ENCODE measurements at places on chromosomes 2 and 18.

GRCh38 chr2:48439102-48439501, 90.9 kb upstream of the STON1 start:
- no peaks in the 10 kb centered on the region for H3K27me3 ChIP-seq
- no peak for DNase-seq
- peaks cover 7% of the 10 kb centered on the region for H3K4me1 ChIP-seq
- no peak overlapping the region for H3K27ac ChIP-seq
- no peak overlapping the region for H3K4me3 ChIP-seq
- peaks cover 2% of the 10 kb centered on the region for H3K36me3 ChIP-seq

GRCh38 chr2:143254110-143254509, 124.9 kb downstream of the ARHGAP15 start:
- DNase-seq: no peak
- no peaks in the 10 kb centered on the region for H3K36me3 ChIP-seq
- no peak overlapping the region for H3K4me3 ChIP-seq
- peaks cover 3% of the 10 kb centered on the region for H3K27me3 ChIP-seq
- no peak overlapping the region for H3K27ac ChIP-seq

DNA sequence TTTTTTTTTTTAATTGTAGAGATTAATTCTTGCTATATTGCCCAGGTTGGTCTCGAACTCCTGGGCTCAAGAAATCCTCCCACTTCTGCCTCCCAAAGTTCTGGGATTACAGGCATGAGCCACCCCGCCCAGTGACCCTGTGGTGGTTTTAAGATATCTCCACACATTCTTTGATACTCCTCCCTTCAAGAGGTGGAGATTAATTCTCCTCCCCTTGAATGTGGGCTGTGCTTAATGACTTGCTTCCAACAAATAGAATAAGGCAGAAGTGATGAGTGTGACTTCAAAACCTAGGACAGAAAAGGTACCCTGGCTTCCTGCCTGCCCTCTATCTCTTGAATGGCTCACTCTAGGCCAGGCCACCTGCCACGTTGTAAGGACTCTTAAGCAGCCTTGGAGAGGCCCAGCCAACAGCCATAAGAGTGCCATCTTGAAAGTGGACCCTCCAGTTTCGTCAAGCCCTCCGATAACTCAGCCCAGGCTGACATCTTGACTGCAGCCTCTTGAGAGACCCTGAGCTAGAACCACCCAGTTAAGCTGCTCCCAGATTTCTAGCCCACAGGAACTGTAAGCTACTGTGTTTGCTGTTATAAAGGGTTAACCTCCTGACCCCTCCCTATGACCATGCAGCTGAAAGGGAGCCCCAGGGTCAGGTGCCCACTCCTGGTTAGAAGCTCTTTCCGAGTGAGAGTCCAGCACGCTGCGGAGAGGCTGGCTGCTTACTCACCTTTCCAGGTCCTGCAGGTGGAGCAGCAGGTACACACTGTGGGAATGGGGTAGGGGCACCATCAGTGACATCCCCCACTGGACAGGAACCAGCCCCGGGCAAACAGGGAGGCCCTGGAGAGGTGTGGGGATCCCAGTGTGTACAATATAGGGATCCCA, 27.6 kb downstream of the MRPL35 start:
- no peak overlapping the region for H3K27ac ChIP-seq
- no peak for DNase-seq
- no peak overlapping the region for H3K4me3 ChIP-seq
- no peaks in the 10 kb centered on the region for H3K4me1 ChIP-seq
- H3K27me3 ChIP-seq: no peaks in the 10 kb centered on the region

- no peaks in the 10 kb centered on the region for H3K36me3 ChIP-seq
- H3K27ac ChIP-seq: no peak overlapping the region
- no peaks in the 10 kb centered on the region for H3K4me1 ChIP-seq
- no peak for DNase-seq
- no peak overlapping the region for H3K4me3 ChIP-seq
- no peaks in the 10 kb centered on the region for H3K27me3 ChIP-seq
These were observed 216.5 kb upstream of the NRP2 start for GRCh38 chr2:205465791-205466190.

DNA sequence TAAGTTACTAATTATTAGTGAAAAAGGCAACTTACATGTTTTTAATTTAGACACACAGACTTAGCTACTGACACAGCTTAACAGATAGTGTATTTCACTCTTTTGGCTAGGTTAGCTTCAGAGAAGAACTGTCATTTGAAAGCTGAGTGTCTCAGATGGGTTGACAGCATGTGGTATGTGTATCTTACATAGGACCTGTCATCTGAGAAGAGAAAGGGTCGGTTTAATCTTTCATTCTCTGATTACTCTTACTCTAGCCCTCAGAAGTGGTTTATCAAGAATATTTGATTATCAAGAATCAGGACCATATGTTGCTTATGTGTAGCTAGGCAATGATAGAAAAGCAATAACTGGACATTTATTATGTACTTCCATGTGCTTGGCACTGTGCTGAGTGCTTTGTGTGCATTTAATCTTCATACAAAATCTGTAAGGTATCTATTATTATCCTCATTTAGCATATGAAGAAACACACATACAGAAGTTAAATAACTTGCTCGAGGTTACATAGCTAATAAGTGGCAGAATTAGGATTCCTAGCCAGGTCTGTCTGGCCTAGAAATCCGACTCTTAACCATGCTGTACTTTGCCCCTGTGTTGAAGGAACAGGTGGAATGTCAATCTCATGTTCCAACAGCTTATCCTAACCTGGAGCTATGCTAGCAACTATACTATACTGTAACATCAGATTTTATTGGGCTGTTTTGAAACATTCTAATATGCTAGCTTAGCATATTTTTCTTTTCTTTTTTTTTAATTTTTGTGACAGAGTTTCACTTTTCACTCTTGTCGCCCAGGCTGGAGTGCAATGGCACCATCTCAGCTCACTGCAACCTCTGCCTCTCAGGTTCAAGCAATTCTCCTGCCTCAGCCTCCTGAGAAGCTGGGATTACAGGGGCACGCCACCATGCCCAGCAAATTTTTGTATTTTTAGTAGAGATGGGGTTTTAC, 28.4 kb downstream of the CFLAR start:
- no peaks in the 10 kb centered on the region for H3K4me1 ChIP-seq
- no peak for DNase-seq
- H3K36me3 ChIP-seq: peaks cover 6% of the 10 kb centered on the region
- no peak overlapping the region for H3K4me3 ChIP-seq
- H3K27ac ChIP-seq: no peak overlapping the region
- H3K27me3 ChIP-seq: no peaks in the 10 kb centered on the region

GRCh38 chr18:3012136-3013023, 564 bp downstream of the LPIN2 start:
- H3K4me1 ChIP-seq: peaks cover 34% of the 10 kb centered on the region
- no peak for DNase-seq
- peak overlapping the region; percentile 81 for H3K4me3 ChIP-seq

DNA sequence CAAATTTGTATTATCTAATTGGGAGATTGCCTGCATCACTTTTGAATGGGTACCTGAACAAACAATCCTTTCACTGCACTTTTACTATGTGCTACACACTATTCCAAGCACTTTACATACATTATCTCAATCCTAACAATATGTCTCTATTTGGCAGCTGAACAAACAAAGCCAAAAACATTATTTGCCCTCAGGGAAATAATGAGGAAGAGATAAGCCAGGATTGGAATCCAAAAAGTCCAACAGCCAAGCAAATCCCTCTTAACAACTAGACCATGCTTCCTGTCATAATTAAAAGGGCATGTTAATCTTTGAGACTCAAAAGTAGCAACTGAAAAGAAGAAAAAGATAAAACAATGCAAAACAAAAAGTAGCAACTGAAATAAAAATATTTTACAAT, 32.1 kb downstream of the RPRD1A start:
- H3K27me3 ChIP-seq: no peaks in the 10 kb centered on the region
- H3K27ac ChIP-seq: no peak overlapping the region
- no peak overlapping the region for H3K4me3 ChIP-seq

DNA sequence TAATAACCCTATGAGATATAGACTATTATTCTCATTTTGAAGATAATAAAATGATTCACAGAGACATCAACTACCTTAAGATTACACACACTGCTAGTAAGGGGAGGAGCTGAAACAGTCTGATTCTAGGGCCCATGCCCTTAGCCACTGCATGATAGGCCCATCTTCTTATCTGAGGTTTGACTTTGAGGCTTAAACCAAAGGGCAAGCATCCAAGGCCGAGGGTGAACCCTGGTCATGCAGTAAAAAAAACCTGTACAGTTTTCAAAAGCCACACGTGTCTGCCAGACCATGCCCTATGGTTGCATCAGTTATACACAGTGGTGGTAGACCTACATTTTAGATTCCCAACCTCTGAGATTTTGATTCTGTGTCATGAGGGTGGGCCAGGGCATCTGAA, 44.8 kb downstream of the POLE4 start:
- H3K4me3 ChIP-seq: no peak overlapping the region
- no peak overlapping the region for H3K27ac ChIP-seq
- no peaks in the 10 kb centered on the region for H3K4me1 ChIP-seq

DNA sequence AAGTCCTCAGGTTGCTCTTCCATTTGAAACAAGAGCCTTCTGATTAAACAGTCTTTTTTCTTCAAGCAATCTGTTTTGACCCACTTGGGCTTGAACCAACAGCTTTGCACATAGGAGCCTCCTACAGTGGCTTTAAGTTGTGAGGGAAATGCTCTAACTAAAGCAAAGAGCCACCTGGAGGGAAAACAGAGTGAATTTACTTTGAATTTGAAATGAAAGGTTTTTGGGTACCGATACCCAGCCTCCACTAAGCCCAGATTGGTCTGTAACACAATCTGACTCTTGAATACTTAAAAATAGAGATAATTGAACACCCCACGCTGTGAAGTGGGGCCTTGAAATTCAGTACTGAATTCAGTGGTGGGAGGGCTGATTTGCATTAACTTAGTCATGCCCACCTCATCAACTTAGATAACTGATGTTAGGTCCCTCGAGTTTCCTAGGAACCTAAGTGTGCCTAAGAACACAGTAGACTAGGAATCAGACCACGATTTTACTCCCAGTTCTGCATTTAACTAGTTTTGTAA, 56.3 kb upstream of the ACVR1C start:
- H3K4me3 ChIP-seq: no peak overlapping the region
- no peaks in the 10 kb centered on the region for H3K27me3 ChIP-seq
- DNase-seq: no peak
- H3K27ac ChIP-seq: no peak overlapping the region
- H3K4me1 ChIP-seq: no peaks in the 10 kb centered on the region
- H3K36me3 ChIP-seq: no peaks in the 10 kb centered on the region

GRCh38 chr2:36912695-36913094, 53.6 kb downstream of the STRN start:
- no peak overlapping the region for H3K4me3 ChIP-seq
- no peak for DNase-seq
- no peak overlapping the region for H3K27ac ChIP-seq
- no peaks in the 10 kb centered on the region for H3K27me3 ChIP-seq
- H3K4me1 ChIP-seq: no peaks in the 10 kb centered on the region

DNA sequence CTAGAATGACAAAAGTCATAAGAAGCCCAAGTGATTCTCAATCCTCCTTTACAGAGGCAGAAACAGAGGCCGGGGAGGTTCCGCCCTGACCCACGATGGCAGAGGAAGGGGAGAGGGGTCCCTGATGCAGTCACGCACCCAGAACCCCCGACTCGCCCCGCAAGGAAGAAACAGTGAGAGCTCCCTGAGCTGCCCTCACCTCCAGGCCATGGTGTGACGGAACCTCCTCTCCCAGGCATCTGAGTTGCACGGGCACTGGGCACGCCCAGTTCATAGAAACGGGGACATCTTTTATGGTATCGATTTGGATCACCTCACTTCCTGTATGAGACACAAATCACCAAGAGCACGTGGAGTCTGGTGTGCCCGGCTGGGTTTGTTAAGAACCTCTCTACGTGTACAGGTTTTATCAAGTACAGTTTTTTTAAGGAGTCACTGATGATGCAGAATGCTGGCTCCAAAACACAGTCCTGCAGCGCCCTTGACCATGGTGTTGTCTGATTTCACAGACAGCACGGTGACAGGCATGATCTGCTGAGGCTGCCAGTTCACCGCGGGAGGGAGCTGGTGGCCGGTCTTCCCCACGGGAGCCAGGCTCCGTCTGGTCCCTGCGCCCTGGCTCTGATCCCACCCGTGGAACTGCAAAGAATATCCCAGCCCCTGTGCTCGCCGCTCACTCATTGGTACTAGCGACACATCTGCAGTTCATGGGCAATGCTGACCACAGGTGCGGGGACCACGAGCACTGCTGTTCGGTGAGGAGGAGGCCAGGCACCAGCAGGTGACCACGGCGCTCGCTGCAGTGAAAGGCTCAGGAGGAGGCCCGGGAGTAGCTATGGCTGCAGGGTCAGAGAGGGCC, 35.6 kb downstream of the PXDN start:
- DNase-seq: no peak
- no peak overlapping the region for H3K4me3 ChIP-seq
- peak overlapping the region; percentile 90 for H3K27ac ChIP-seq
- H3K36me3 ChIP-seq: no peaks in the 10 kb centered on the region
- H3K27me3 ChIP-seq: no peaks in the 10 kb centered on the region
- peaks cover 18% of the 10 kb centered on the region for H3K4me1 ChIP-seq

DNA sequence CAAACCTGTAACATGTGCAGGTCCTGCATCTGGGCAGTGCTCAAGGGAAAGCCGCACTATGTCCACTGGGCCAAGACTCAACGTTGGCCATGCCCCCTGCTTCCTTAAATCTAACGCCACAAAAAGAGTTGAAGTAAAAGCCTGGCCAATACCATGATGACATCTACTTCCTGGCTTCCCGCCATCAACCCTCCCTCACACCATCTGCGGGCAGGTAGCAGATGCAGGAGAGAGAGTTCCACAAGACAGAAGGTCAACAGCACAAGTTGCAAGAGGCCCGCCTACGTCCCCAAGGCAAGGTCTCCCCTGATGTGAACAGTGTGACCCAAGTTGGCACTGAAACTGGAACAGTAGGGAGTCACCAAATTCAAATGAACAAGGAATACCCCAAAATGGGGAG, 48.4 kb downstream of the ABCG8 start:
- no peak overlapping the region for H3K27ac ChIP-seq
- peaks cover 25% of the 10 kb centered on the region for H3K36me3 ChIP-seq
- no peak overlapping the region for H3K4me3 ChIP-seq
- no peaks in the 10 kb centered on the region for H3K27me3 ChIP-seq
- DNase-seq: no peak

- H3K4me1 ChIP-seq: no peaks in the 10 kb centered on the region
- no peak overlapping the region for H3K27ac ChIP-seq
- no peak for DNase-seq
- H3K4me3 ChIP-seq: no peak overlapping the region
These were observed 61.7 kb downstream of the CD226 start for GRCh38 chr18:69885841-69886531.

- no peaks in the 10 kb centered on the region for H3K4me1 ChIP-seq
- no peak for DNase-seq
- H3K36me3 ChIP-seq: no peaks in the 10 kb centered on the region
- no peaks in the 10 kb centered on the region for H3K27me3 ChIP-seq
- no peak overlapping the region for H3K4me3 ChIP-seq
These were observed 63.0 kb upstream of the CCBE1 start for GRCh38 chr18:59760212-59760611.

Measured in Panc1 (cell line).